ENCODE measurements at places on chromosomes 5 and 9.
A peak's percentile ranks its signal among the peaks of the same experiment; 100 is the strongest.

DNA sequence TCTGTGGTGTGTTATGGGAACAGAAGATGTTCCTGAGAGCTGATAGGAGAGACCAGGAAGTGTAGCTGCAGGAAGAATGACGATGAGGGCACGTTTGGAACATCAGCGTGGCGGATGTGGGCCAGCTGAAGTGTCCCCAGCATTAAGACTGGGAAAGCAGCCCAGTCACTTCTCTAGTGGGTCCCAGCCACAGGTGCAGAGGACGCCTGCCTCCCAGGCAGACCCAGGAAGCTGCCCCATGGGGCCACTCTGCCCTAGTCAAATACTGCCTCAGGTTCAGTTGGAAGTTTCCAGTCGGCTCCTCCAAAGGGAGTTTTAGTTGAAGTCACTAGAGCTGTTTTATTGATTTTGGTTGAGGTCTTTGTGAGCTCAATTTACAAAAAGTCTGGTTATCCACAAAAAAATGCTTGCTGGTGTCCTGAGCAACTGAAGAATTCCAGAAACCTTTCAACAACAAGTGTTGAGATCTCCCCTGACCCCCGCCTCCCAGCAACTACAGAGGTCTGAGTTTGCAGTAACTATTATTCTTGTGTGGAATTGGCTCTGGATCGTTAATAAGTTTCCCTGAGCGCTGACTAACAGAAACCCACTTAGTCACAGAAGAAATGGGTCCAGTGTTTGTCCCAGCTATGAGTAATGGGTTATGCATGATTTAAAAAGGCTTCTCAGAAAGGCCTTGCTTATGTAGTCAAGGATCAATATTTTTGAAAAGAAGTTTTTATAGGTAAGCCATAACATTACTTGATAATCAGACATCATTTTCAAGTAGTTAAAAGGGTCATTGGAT, 294.1 kb downstream of the FANCC start:
- H3K4me3 ChIP-seq: no peak overlapping the region
- DNase-seq: peak; percentile 75
- peaks cover 95% of the 10 kb centered on the region for H3K4me1 ChIP-seq

- no peak overlapping the region for H3K4me3 ChIP-seq
- H3K27me3 ChIP-seq: no peaks in the 10 kb centered on the region
- no peaks in the 10 kb centered on the region for H3K36me3 ChIP-seq
- H3K27ac ChIP-seq: peak overlapping the region; percentile 84
- peaks cover 44% of the 10 kb centered on the region for H3K4me1 ChIP-seq
- DNase-seq: no peak
Measured at GRCh38 chr9:112064871-112065270, 110.2 kb downstream of the SUSD1 start.

GRCh38 chr5:127934791-127935256, 148.7 kb upstream of the SLC12A2 start:
- peak overlapping the region; percentile 42 for H3K27ac ChIP-seq
- H3K36me3 ChIP-seq: no peaks in the 10 kb centered on the region
- no peaks in the 10 kb centered on the region for H3K27me3 ChIP-seq

- no peak for DNase-seq
- H3K27ac ChIP-seq: no peak overlapping the region
Measured at GRCh38 chr9:27059907-27060306, 49.1 kb upstream of the TEK start.

GRCh38 chr9:113719919-113720318, 156.2 kb upstream of the ZNF618 start:
- no peak overlapping the region for H3K27ac ChIP-seq
- H3K4me1 ChIP-seq: no peaks in the 10 kb centered on the region
- no peaks in the 10 kb centered on the region for H3K36me3 ChIP-seq
- no peak overlapping the region for H3K4me3 ChIP-seq

DNA sequence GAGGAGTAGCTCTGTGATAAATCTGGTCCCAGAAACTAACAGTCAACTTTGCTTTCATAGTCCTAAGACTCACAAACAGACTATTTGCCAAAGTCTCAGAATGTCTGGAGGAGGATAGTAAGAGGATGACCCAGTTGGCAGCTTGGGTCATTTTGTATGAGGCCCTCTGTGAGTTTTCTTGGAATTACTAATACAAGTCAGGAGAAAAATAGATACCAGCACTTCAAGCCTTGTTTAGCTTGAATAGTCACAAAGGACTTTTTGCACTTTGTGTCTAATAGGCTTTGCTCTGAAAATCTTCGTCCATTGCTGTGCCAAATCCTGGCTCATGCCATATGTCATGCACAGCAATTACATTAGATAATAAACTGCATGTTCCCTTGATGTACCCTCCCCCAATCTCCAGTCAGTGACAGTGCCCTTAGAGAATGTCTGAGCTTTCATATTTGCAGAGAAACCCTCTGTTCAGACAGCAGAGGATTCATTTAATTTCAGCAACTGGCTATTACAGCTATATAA, 612.8 kb downstream of the CSNK1G3 start:
- no peak for DNase-seq
- no peak overlapping the region for H3K27ac ChIP-seq
- H3K36me3 ChIP-seq: no peaks in the 10 kb centered on the region

GRCh38 chr5:179331591-179332375, 13.5 kb downstream of the ADAMTS2 start:
- no peaks in the 10 kb centered on the region for H3K27me3 ChIP-seq
- H3K27ac ChIP-seq: no peak overlapping the region
- no peak overlapping the region for H3K4me3 ChIP-seq
- DNase-seq: no peak

- no peaks in the 10 kb centered on the region for H3K36me3 ChIP-seq
- no peaks in the 10 kb centered on the region for H3K27me3 ChIP-seq
- no peak for DNase-seq
- H3K27ac ChIP-seq: no peak overlapping the region
- H3K4me3 ChIP-seq: no peak overlapping the region
Measured at GRCh38 chr9:121858788-121859187, 207.4 kb downstream of the DAB2IP start.

GRCh38 chr5:10702911-10703491, 58.0 kb downstream of the DAP start:
- peak overlapping the region; percentile 83 for H3K27ac ChIP-seq
- H3K4me1 ChIP-seq: peaks cover 91% of the 10 kb centered on the region
- no peaks in the 10 kb centered on the region for H3K36me3 ChIP-seq
- H3K4me3 ChIP-seq: no peak overlapping the region
- H3K27me3 ChIP-seq: no peaks in the 10 kb centered on the region
- DNase-seq: peak; percentile 47

- H3K27me3 ChIP-seq: no peaks in the 10 kb centered on the region
- H3K27ac ChIP-seq: no peak overlapping the region
- DNase-seq: no peak
- no peak overlapping the region for H3K4me3 ChIP-seq
Measured at GRCh38 chr9:75657015-75657414, 233.5 kb upstream of the PCSK5 start.

DNA sequence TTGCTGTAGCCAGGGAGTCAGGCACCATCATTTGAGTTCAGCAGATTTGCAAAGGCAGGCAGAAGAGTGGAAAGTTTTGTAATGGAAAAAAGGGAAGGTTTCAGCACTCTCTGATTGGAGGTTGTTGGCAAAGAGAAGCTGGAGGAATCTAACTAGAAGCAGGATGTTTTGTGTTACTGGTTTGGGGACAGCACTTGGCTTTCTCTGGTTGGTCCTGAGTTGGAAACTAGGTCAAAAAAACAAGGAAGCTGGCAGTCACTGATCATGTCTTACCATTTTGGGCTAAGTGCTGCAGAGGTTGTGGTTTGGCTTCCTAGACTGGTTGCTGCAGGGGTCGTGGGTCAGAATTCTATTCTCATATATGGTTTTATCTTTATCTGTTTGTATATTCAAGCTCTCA, 189.8 kb downstream of the DRD1 start:
- H3K27me3 ChIP-seq: no peaks in the 10 kb centered on the region
- H3K4me1 ChIP-seq: no peaks in the 10 kb centered on the region
- no peak overlapping the region for H3K4me3 ChIP-seq

GRCh38 chr5:146873186-146873917, 5.2 kb downstream of the PPP2R2B start:
- H3K4me3 ChIP-seq: no peak overlapping the region
- H3K4me1 ChIP-seq: peaks cover 13% of the 10 kb centered on the region
- H3K36me3 ChIP-seq: no peaks in the 10 kb centered on the region
- H3K27me3 ChIP-seq: no peaks in the 10 kb centered on the region
- no peak overlapping the region for H3K27ac ChIP-seq

- no peaks in the 10 kb centered on the region for H3K27me3 ChIP-seq
- no peak overlapping the region for H3K4me3 ChIP-seq
- no peaks in the 10 kb centered on the region for H3K4me1 ChIP-seq
- no peaks in the 10 kb centered on the region for H3K36me3 ChIP-seq
- no peak overlapping the region for H3K27ac ChIP-seq
- no peak for DNase-seq
Measured at GRCh38 chr5:93117751-93118531, 463.1 kb downstream of the NR2F1-AS1 start.

DNA sequence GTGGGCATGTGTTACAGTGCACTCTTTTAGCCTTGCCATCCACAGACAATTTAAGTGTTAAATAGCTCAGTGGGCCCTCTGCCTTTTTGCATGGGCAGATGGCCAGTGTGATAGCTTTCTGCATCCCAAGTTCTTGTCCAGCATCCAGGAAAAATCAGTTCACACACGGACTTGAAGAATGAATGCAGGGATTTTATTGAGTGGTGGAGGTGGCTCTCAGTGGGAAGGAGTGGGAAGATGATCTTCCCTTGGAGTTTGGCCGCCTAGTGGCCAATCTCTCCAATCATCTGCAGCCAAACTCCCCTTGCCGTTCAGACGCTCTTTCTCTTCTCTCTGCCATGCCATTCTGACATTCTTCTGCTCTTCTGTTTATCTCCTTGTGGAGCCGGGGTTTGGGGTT, 322.4 kb upstream of the GRAMD2B start:
- no peak overlapping the region for H3K27ac ChIP-seq
- no peaks in the 10 kb centered on the region for H3K4me1 ChIP-seq
- H3K27me3 ChIP-seq: no peaks in the 10 kb centered on the region
- DNase-seq: peak; percentile 6
- no peaks in the 10 kb centered on the region for H3K36me3 ChIP-seq

- H3K36me3 ChIP-seq: no peaks in the 10 kb centered on the region
- H3K27me3 ChIP-seq: no peaks in the 10 kb centered on the region
- no peaks in the 10 kb centered on the region for H3K4me1 ChIP-seq
- no peak overlapping the region for H3K27ac ChIP-seq
Measured at GRCh38 chr9:28032268-28032590, 458.9 kb upstream of the C9orf72 start.

DNA sequence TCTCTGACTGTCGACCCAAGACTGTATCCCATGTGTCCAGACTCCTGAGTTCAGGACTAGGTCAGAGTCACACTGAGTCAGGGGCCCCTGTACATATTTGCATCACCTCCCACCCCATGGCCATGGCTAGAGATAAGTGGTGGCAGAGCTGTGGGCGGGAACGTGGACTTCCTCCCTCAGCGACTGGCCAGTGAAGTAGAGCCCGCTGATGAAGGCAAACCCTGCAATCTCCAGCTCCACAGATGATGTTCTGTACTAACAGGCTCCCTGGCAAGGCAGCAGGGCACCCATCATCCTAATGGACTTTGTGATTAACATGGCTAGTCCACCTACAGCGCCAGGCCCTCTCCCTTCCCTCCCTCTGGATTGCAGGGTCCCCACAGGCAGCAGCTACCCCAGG, 110.5 kb upstream of the LRRTM2 start:
- H3K27me3 ChIP-seq: no peaks in the 10 kb centered on the region
- DNase-seq: no peak
- no peak overlapping the region for H3K27ac ChIP-seq
- H3K4me3 ChIP-seq: no peak overlapping the region
- no peaks in the 10 kb centered on the region for H3K36me3 ChIP-seq

DNA sequence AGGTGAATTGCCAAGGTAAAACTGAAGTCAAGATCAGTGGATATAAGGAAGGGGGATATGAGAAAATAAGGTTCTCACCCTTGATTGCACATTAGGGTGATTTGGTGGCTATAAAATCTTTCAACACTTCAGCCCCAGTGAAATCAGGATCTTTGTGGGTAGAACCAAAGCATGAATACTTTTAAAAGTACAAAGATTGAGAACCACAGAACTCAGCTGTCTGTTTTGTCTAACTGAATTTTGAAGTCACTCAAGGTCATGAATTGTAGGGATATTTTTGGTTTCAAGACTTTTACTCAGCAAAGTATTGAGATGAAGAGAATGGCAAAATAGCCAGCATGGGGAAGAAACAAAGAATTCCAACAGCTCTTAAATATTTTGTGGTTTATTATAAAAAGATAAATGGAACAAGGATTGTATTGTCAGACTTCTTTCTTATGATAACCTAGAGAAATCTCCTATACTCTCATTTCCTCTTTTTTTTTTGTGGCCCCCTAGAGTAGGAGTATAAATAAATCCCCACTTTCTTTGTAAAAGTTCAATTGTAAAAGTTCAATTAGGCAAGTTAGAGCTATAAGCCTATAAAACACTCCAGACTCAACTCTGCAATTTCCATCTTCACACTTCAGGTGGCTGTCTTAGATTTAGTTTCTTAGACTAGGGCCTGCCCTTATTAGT, 272.9 kb downstream of the PDE4D start:
- no peaks in the 10 kb centered on the region for H3K27me3 ChIP-seq
- H3K4me3 ChIP-seq: no peak overlapping the region
- DNase-seq: no peak
- no peaks in the 10 kb centered on the region for H3K4me1 ChIP-seq

- no peaks in the 10 kb centered on the region for H3K36me3 ChIP-seq
- no peak for DNase-seq
- no peaks in the 10 kb centered on the region for H3K4me1 ChIP-seq
- H3K27me3 ChIP-seq: no peaks in the 10 kb centered on the region
Measured at GRCh38 chr9:107539427-107540163, 50.0 kb upstream of the KLF4 start.

DNA sequence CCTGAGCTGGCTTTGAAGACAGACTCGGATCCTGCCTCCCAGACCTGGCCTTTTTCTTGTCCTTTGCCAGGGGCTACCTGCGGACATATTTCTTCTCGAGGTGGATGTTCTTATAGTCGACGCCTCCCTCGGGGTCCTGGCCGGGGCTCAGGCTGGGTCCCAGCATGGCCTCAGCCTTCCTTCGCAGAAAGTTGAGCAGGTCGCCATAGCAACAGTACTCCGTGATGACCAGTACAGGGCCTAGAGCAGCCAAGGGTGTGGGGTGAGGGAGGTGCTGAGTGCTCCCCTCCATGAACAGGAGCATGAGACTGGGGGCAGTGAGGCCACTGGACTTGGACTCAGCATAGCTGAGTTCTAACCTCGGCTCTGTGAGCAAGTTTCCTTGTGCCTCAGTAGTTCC, 26.7 kb downstream of the CSF1R start:
- H3K4me3 ChIP-seq: no peak overlapping the region
- no peaks in the 10 kb centered on the region for H3K36me3 ChIP-seq
- no peak overlapping the region for H3K27ac ChIP-seq
- H3K27me3 ChIP-seq: no peaks in the 10 kb centered on the region

DNA sequence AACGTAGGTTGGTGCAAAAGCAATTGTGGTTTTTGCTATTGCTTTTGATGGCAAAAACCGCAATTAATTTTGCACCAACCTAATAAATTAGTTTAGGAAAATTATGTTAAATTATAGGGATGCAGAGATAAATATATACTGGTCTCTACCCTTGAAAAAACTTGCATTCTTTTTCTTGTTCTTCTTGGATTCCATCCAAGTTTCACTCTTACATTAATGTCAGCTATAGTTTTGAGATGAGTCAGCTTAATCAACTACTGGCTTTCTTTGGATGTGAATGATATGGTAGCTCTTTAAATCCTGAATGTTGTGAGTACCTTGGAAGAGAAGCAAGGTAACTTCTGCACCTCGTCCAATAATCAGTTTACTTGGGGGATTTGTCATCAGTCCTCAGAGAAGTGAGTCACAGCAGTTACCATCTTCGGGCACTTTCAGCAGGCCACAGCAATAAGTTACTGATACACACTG, 549.0 kb upstream of the ZNF608 start:
- H3K27me3 ChIP-seq: no peaks in the 10 kb centered on the region
- H3K27ac ChIP-seq: no peak overlapping the region
- no peak overlapping the region for H3K4me3 ChIP-seq
- H3K36me3 ChIP-seq: no peaks in the 10 kb centered on the region
- H3K4me1 ChIP-seq: no peaks in the 10 kb centered on the region

- no peak for DNase-seq
- no peak overlapping the region for H3K27ac ChIP-seq
- H3K36me3 ChIP-seq: no peaks in the 10 kb centered on the region
- no peaks in the 10 kb centered on the region for H3K4me1 ChIP-seq
Measured at GRCh38 chr9:23615569-23615968, 210.5 kb downstream of the ELAVL2 start.

Data from body of pancreas (tissue), 4 donors.